NCI-H446 (cell line): ENCODE measurements at places on chromosomes 11 and 22.

DNA sequence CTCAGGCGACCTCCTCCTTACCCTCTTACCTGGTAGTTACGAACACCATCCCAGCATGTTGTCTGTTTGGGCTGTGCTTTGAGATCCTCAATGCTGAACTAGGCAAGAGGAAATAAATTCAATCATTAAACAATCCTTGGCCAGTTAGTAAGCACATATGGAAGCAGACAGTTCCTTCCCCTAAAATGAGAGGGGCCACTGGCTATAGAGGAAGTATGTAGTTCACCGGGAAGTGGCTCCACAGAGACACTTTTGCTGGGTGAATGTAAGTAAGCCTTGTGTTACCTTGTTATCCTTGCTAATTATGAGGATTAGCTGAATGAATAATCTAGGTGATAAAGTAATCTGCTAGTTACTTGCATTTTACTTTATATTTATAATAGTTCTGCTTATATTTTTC, 2.9 kb downstream of the THYN1 start:
- DNase-seq, result no peak

DNA sequence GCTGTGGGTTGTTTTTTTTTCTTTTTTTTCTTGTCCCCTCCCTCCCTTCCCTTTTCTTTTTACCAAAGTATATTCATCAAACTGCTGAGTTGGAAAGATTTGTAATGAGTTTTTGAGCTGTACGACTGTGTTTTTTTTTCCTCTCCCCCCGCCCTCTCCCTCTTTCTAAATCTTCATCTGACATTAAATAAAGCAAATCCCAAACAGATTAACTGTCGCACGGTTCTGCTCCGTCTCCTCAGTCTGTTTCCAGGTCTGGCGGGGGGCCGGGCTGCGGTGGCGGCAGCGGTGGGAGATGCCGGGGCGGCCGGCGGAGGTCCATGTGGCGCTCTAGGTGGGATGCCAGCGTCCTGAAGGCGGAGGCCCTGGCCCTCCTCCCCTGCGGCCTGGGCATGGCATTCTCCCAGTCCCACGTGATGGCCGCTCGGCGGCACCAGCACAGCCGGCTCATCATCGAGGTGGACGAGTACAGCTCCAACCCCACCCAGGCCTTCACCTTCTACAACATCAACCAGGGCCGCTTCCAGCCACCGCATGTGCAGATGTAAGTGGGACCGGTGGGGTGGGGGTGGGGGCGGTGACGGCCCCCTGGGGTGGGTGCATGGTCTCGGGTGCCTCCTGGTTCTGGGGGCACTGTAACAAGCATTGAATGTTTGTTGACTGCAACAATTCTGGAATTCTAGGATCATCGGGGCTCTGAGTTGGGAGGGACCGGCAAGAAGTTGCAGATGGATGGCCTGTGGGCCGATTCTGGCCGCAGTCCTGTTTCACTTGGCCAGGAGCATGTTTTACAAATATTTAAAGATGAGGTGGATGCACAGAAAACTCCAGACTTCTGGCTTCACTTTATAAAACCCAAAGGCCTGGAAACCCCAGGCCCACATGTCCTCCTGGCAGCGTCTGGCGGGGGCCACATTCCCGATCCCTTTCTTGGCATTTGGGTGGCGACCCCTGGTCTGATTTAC, 13.1 kb downstream of the MPPED1 start:
- DNase-seq, result no peak

- DNase-seq, result no peak
These were observed 6.3 kb downstream of the TMA7B start for GRCh38 chr22:39966470-39966869.

- no peak for DNase-seq
These were observed 60.7 kb upstream of the MUC15 start for GRCh38 chr11:26632691-26633159.

DNA sequence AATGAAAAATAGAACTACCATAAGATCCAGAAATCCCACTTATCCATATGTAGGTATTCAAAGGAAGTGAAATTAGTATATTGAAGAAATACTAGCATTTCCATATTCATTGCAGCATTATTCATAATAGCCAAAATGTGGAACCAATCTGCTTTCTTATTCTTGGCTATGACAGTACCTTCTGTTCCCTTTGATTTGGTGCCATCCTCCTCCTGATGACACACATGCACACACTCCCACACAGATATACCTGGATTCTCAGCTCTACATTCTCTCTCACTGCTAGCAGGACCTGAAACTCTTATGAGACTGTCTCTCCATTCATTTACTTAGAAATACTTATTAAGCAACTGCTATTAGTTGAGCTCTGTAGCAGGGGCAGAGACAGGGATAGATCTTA, 582.6 kb upstream of the TENM4 start:
- DNase-seq, result no peak

DNA sequence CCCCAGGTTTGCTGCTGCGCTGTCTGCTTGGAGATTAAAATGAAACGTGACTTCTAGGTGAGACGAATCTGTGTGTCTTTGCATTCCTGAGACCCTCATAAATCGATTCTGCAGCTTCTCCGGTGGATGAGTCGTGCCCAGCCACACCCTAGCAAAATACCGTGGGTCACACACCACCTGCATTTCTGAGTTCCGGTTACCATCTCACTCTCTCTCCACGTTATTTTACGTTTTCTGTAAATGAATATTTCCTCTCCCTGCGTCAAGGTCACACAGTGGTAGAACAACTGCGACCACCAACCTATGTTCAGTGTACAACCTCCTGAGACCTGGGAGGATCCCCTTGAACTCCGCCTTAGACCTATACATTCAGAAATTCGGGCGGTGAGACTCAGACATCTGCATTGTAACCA, 1.1 kb downstream of the YWHAH start:
- no peak for DNase-seq

DNA sequence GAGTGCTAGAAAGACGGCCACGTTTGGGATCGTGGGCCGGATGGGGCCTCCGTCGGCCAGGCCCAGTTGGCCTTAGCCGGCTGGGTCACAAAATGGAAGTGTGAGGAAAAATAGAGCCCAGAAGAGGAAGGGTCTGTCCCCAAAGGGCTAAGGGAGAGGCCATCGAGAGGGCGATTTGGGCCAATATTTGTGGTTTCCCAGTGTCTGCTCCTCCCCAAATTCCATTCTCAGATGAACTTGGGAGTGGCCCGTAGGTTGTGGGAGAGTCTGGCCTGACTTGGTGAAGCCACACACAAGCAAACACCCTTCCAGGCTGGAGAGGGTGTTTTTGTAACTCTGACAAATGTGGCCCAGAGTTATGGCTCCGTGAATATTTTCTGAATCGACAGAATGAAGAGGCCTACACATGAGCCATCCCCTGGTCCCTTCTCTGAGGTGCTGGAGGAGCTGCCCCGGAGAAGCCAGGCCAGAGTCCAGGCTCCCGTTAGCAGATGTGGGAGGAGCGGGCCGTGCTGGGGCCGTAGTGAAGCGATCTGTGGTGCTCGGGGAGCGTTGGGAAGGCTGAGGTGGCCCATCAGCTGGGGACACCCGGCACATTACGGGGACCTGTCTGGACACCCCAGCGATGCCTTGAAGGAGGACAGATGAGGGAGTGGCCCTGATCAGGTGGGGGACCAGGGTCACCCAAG, 73.5 kb upstream of the PPARA start:
- DNase-seq, result no peak

GRCh38 chr22:45638834-45639746, 32.5 kb upstream of the ATXN10 start:
- DNase-seq, result no peak

GRCh38 chr11:62472063-62472884, 53.4 kb downstream of the SCGB1A1 start:
- no peak for DNase-seq

- DNase-seq, result peak; percentile 59
These were observed 749 bp upstream of the BEST1 start for GRCh38 chr11:61949169-61950034.
